ENCODE measurements at places on chromosomes 13 and 19. TPM values are rescaled to one million over a fixed set of nuclear protein-coding genes. Genes with fewer than 3 reads are reported as not detected.

GRCh38 chr13:49146950-49147355, 73.2 kb upstream of the MLNR start:
- peaks cover 7% of the 10 kb centered on the region for H3K36me3 ChIP-seq
- peak overlapping the region; percentile 22 for H3K27ac ChIP-seq
- no peak for DNase-seq
- no peak overlapping the region for H3K4me3 ChIP-seq
- no peaks in the 10 kb centered on the region for H3K27me3 ChIP-seq

DNA sequence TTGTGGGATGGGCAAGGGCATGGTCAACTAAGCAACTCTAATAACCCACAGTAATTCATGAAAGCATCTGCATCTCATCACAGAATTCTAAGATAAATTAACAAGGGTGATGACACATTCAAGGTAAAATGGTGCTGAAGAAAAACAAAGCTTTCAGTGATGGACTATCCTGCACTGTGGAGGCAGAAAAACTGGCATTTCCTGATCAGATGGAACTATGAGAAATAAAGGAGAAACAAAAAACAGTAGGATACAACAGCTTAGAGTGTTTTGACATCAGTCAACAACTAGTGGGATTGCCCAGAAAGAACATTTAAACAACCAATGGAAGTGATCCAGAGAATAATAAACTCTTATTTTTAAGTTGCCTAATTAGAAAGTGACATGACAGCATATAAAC, 327.0 kb downstream of the KLF5 start:
- no peaks in the 10 kb centered on the region for H3K36me3 ChIP-seq
- DNase-seq, result no peak

DNA sequence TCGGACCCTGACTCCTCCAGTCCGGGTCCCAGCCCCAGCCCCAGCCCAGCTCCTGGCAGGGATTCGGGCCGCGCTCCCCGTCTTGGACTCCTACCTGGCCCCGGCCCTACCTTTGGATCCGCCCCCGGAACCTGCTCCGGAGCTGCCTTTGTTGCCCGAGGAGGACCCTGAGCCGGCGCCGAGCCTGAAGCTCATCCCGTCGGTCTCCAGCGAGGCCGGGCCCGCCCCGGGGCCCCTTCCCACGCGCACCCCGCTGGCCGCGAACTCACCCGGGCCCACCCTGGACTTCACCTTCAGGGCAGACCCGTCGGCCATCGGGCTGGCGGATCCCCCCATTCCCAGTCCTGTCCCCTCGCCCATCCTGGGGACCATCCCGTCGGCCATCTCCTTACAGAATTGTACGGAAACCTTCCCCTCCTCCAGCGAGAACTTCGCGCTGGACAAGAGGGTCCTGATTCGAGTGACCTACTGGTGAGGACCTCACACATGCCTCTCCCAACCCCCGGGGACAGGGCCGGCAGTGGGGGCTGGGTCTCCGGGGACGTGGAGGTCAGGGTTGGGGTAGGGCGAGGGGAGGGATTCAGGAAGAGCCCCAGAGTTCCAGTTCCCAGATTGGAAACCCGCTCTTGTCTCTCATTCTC, 732 bp downstream of the SELENOV start:
- no peak overlapping the region for H3K27ac ChIP-seq
- H3K27me3 ChIP-seq, result peaks cover 6% of the 10 kb centered on the region
- H3K36me3 ChIP-seq, result no peaks in the 10 kb centered on the region
- DNase-seq, result no peak

DNA sequence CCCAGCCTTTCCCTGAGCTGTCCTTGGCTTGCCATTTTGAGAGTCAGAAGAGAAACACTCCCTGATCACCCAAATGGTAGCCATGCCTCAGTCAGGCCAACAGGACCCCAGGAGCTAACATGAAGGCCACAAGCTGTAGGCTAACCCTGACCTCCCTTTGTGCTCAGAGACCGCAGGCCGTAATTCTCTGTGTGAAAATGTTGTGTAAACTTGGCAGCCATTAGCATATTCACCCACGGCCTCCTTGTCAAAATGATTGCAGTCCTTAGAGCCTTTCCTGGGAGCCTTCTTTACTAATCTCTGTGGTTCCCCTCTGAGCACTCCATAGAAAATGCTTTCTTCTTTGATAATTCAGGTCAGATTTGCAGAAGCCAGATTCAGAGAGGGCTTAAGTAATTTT, 418.9 kb downstream of the COG6 start:
- no peaks in the 10 kb centered on the region for H3K27me3 ChIP-seq
- H3K27ac ChIP-seq, result peak overlapping the region; percentile 18
- H3K4me3 ChIP-seq, result no peak overlapping the region
- H3K4me1 ChIP-seq, result peaks cover 12% of the 10 kb centered on the region
- no peaks in the 10 kb centered on the region for H3K36me3 ChIP-seq
- no peak for DNase-seq

- no peaks in the 10 kb centered on the region for H3K27me3 ChIP-seq
- no peaks in the 10 kb centered on the region for H3K36me3 ChIP-seq
- DNase-seq, result no peak
These were observed 171.9 kb downstream of the KLF5 start for GRCh38 chr13:73230716-73231115.

DNA sequence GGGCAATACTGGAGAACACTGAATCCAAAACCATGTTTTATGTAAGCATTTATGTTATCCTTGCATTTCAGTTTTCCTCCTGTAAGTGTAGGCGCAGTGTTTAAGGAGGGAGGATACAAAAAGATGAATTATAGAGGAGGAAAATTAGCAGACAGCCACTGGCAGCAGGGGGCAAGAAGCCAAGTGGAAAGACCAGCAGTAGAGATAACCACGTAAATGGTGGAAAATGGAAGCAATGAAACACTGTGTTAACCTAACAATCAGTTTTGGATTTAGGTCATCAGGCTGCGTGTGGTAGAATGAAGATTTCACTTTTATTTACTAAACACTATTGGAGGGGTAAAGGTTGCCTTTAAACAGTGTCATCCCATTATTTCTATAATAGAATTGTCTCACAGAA, 447.3 kb downstream of the GPC6 start:
- no peak overlapping the region for H3K4me3 ChIP-seq
- no peak for DNase-seq
- no peaks in the 10 kb centered on the region for H3K27me3 ChIP-seq
- no peaks in the 10 kb centered on the region for H3K36me3 ChIP-seq
- no peaks in the 10 kb centered on the region for H3K4me1 ChIP-seq

- H3K27me3 ChIP-seq, result no peaks in the 10 kb centered on the region
- peak; percentile 96 for DNase-seq
- H3K36me3 ChIP-seq, result no peaks in the 10 kb centered on the region
- peak overlapping the region; percentile 86 for H3K27ac ChIP-seq
- H3K4me3 ChIP-seq, result no peak overlapping the region
These were observed 8.6 kb upstream of the BCAT2 start for GRCh38 chr19:48819366-48819816.

GRCh38 chr13:96161141-96161540, 71.2 kb downstream of the HS6ST3 start:
- no peak overlapping the region for H3K4me3 ChIP-seq
- H3K4me1 ChIP-seq, result no peaks in the 10 kb centered on the region
- H3K27me3 ChIP-seq, result no peaks in the 10 kb centered on the region
- DNase-seq, result no peak

- H3K36me3 ChIP-seq, result no peaks in the 10 kb centered on the region
- H3K27ac ChIP-seq, result no peak overlapping the region
- DNase-seq, result no peak
- no peak overlapping the region for H3K4me3 ChIP-seq
- no peaks in the 10 kb centered on the region for H3K4me1 ChIP-seq
These were observed 706.4 kb upstream of the KLHL1 start for GRCh38 chr13:70814684-70815083.

DNA sequence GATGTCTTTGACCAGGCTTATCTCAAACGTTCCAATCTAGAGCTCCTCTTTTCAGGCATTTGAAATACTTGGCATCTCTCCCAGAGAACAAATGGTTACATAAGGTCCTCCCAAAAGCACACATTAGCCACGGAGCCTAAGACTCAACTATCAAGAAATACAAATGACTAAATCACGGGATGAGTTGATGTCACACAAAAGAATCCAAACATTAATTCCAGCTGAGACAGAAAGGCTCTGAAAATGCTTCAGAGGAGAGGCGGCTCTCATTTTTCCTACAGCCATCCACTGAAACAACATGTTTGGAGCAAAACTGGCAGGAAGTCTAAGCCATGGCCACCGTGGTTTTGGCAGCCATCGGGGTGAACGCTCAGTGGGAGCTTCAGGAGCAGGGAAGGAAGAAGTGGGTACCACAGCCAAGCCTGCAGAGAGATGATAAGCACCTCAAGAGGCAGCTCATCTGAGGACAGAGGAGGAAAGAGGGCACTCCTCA, 122.5 kb downstream of the STK24 start:
- H3K4me1 ChIP-seq, result no peaks in the 10 kb centered on the region

GRCh38 chr13:112177450-112178288, 110.7 kb downstream of the SOX1 start:
- no peaks in the 10 kb centered on the region for H3K36me3 ChIP-seq
- H3K27me3 ChIP-seq, result peaks cover 3% of the 10 kb centered on the region
- H3K4me1 ChIP-seq, result no peaks in the 10 kb centered on the region
- no peak overlapping the region for H3K4me3 ChIP-seq

DNA sequence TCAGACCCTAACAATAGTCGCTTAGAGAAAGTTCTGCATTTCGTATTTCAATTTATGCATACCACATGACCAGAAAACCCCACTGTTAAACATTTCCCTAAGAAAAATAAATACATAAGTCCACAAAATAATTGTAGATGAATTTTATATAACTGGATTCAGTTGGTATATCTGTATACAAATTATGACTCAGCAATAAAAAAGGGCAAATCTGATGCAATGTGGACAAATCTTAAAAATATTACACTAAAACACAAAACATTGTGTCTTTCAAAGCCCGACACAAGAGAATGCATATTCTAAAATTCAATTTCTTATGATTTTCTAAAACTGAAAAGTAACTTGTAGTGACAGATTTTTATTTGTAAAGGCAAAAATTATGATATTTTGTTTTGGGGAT, 1005.0 kb downstream of the EFNB2 start:
- no peak overlapping the region for H3K27ac ChIP-seq
- DNase-seq, result no peak
- H3K36me3 ChIP-seq, result no peaks in the 10 kb centered on the region
- no peaks in the 10 kb centered on the region for H3K4me1 ChIP-seq
- no peaks in the 10 kb centered on the region for H3K27me3 ChIP-seq
- H3K4me3 ChIP-seq, result no peak overlapping the region

DNA sequence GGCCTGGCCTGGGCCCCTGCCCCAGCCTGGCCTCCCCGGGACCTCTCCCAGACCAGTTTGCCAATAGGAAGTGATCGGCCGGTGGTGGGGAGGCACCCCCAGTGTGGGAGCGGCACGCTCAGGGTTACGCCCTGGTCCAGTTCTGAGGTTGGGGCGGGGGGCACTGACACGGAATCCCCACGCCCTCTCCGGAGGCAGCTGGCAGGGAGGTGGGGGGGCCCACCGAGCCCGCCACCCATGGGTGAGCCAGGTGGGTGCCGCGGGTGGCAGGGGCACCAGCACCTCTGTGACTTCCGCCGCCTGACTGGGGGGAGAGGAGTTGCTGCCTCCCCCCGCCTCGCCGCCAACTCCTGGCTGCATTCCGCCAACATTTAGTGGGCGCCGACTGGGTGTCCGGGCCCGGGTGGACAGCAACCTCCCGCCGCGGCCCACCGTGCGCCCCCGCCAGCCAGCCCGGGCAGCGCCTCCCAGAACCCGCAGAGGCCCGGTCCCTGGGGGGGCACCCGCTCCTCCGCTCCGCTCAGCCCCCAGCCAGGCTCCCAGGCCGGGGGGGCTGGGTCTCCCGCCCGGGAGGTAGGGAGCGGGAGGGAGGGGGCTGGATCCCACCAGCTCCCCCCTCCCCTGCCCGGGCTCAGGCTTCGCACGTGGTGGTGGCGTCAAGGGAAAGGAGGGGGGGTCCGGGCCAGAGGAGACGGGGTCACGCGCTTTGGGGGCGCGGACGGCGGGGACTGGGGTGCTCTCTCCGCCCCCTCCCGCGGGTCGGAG, 2.0 kb downstream of the ZBTB7A start:
- DNase-seq, result no peak
- H3K36me3 ChIP-seq, result no peaks in the 10 kb centered on the region
- H3K27me3 ChIP-seq, result no peaks in the 10 kb centered on the region
- peaks cover 53% of the 10 kb centered on the region for H3K4me1 ChIP-seq

Gene FCGBP
- 17.4 TPM for total RNA-seq

Gene EEF1AKMT1
- 8.2 TPM for total RNA-seq
